Left renal cortex interstitium (tissue), 4 donors: ENCODE measurements at places on chromosomes 3 and 15. TPM values are rescaled to one million over a fixed set of nuclear protein-coding genes. Genes with fewer than 3 reads are reported as not detected.

DNA sequence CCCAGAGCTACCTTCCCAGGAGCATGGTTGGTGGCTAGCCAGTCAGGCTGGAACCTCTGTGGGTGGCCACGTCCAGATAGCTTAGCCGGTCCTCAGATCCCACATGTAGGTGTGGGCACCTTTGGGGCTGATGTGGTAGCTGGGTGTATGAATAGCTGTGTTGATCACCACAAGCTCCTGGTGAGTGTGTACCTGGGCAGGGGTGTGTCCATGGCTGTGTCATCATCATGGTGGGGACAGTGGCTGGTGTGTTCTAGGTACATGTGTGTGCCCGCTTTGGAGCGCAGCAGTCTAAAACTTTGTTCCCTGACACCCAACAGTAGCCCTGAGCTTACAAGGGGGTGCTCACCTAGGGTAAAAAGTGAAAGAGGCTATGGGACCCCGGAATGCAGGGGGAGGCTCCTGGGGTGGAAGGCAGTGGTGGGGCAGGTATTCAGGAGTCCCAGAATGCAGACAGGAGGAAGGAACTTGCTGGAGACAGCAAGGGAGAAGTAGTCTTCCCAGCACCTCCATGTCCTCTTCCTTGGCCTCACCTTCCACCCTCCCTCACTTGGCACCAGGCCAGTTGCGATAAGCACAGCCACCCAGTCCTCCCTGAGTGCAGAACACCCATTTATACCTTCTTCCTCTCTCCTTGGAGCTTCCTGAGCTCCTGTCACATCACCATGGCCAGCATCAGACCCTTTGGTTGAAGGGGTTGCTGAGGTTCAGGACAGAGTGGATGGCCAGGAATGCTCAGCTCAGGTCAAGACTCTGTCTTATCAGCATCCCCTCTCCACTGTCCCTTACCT, 1.2 kb downstream of the CISH start:
- DNase-seq, result no peak

GRCh38 chr3:143356839-143357238, 237.3 kb downstream of the CHST2 start:
- no peak for DNase-seq

DNA sequence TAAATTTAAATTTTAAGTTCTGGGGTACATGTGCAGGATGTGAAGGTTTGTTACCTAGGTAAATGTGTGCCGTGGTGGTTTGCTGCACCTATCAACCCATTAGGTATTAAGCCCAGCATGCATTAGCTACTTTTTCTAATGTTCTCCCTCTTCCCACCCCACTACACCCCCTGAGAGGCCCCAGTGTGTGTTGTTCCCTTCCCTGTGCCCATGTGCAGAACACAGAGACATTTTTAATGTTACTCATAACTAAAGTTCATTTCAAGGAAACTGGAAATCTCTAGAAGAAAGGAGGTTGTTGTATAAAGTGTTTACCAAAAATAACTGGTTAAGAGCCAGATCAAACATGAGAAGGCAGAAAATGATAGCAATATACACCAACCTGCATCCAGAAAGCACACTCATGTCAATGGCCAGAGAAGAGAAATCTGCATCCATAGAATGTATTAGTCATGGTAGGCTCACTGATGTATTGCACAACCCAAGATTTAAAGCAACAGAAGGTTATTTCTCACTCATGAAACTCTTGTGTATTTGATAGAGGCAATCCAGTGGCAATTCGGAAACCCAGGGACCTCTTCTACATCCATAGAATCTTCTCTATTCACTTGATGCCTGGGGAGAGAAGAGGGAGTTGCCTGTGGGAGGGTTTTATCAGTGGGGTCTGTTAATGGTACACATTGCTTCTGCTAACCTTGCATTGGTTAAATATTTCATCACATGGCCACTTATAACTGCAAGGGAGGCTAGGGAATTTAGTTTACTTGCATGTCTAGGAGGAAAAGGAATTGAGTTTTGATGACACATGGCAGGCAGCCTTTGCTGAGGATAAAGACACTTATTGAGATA, 321.9 kb upstream of the RASGRP1 start:
- DNase-seq, result no peak

GRCh38 chr3:125151442-125151817, 61.1 kb downstream of the SLC12A8 start:
- DNase-seq, result no peak

DNA sequence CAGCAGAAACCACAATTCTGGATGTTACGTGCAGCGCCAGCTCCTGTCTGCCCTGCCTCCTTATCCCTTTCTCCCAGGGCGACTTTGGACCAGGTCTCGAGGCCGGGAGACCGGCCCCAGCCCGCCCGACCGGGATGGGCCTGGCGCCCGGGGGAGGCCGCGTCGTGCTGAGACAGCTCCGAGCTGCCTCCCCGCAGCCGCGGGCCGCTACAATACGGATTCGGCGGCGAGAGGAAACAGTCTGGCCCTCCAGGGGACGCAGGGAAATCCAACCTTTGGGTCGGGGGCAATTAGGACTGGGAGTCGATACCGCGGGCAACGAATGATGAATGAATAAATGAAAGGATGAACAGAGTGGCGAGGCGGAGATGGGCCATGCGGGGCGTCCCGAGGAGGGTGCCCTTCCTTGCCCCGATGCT, 537 bp downstream of the GRAMD2A start:
- no peak for DNase-seq

GRCh38 chr3:158710601-158711000, 21.7 kb downstream of the RARRES1 start:
- no peak for DNase-seq

DNA sequence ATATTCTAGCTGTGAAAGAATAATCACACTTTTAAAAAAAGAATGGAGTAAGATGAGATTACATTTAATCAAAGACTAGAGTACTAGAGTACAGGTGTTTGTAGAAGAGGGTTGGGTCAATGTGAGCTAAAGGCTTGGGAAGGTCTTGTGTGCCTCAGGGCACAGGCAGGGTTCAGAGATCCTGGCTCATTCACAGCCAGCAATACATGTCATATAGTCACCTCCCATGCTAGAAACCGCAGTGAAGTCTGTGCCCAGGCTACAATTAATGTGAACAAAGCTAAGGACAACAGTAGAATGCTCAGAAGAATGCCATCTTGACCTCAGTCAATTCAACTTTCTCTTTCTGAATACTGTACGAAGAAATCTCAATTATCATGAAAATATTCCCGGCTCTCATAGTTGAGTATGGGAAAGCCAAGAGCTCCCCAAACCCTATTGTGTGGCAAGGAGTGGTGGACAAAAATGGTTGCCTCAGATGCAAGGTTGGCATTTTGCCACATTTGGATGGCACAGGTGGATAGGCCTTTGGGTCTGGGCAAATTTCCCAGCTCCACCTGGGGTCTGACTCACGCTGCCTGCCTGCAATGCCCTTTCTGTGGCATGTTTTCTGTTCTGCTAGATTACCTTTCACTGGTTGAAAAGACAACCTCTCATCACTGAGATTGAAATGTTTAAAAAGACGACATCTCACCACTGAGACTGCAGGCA, 70.2 kb downstream of the NMD3 start:
- DNase-seq, result no peak

DNA sequence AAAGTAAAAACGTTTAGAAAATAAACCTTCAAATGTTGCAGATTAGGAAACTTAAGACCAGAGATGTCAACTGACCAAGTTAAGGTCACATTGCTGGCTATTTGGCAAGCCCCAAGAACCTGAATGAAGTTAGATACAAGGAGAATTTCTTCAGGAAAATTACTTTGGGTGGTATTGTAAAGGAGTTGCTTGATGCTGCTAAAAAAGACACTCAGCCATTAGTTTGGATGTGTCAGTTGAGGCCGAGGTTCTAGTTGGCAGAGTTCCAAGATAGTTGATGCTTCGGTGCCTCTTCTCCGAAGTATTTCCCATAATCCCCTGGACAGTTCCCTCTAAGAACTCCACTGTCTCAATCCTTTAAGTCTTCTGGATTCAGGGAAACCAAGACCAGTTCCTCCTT, 24.3 kb downstream of the SIAH2 start:
- DNase-seq, result no peak

DNA sequence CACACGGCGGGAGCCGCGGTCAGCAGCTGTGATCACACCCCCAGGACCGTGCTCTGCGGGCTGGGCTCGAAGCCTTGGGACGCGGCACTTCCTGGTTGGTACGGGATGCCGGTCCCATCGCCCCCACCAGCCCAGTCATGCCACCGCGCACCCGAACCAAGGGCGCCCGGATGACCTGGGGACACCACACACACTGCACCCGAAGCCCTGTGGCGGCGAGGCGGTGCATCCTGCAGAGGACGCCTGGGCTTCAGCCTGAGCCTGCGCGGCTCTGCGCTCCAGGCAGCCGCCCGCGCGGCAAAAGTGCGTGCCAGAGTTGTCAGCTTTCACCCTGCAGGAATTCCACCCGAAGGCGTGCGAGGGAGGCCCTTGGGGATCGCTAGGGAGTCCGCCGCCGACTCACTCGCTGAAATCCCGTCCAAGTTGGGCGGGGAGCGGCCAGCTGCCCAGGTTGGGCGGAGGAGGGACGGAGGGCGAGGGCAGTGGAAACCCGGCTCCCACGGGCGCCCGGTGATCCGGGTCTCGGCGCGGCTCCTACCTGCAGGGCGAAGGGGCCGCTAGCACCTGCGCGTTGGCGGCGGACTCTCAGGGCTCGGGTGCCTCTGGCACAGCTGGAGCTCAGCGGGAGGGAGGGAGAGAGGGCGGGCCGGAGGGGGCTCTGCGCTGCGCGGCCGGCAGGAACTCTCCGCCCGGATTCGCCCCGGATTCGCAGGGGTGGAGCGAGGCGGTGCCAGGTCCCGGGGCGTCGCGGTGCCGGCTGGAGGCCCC, at the start of gene PLD1:
TSS of gene PLD1 (minus strand) at position 623 of the 768 bp plus-strand sequence. CDS start 72,432 bp downstream, outside the sequence.
- DNase-seq, result peak; percentile 62

DNA sequence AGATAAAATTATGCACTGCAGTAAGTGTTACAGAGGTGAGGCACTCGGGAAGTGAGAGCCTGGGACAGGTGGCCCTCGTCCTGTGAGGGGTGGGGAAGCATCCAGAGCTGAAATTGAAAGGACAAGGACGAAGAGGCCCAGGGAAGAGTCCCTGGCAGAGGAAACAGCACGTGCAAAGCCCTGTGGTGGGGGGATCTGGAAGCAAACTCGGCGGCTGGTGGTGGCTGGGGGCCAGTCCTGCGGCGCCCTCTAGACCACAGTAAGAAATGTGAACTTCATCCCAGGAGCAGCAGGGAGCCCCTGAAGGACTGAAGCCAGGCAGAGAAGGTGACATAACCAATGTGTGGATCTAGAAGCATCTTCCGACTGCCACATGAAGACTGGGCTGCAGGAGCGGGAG, 42.8 kb downstream of the GRIP2 start:
- DNase-seq, result no peak

- no peak for DNase-seq
These were observed 133.4 kb upstream of the UBE3A start for GRCh38 chr15:25572191-25572590.

DNA sequence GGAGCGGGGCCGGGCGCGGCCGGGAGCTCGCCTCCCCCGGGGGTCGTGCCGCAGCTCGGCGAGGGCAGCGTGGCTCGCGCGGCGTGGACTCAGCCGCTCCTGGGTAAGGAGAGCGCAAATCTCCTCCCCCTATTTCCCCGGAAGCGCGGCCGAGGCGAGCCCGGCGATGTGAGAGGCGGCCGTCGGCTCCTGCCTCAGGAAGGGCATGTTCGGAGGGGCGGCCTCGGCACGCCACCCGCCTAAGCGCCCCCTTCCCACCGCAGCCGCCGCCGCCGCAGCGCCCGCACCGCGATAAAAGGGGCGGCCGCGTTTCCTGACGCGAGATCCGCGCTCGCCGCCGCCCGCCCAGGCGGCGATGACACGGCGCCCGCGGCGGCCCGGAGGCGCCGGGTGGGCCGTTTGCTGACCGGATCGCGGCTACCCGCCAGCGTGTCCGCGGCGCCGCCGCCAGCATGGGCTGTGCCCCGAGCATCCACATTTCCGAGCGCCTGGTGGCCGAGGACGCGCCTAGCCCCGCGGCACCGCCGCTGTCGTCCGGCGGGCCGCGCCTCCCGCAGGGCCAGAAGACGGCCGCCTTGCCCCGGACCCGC, at the start of gene PDE8A:
TSS of gene PDE8A (plus strand) at position 146 of the 590 bp plus-strand sequence. CDS start at position 453, 307 bp downstream.
- DNase-seq, result no peak

DNA sequence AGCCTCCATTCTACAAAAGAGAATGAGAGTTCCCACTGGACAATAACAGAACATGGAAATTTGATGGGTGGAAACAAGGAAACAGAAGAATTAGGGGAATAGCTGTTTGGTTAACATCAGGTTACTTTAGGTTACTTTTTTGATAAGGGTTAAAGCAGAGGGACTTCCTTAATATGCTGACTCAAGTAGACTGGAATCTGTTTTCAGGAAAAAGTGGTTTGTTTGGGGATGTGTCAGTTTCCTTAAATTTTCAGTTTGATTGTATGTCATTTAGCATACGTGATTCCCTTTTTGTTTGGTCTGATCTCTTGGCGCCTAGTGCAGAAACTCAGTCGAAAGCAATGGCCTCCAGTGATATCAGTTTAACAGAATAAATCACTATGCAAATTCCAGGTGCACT, 411.8 kb upstream of the GRM7 start:
- no peak for DNase-seq

DNA sequence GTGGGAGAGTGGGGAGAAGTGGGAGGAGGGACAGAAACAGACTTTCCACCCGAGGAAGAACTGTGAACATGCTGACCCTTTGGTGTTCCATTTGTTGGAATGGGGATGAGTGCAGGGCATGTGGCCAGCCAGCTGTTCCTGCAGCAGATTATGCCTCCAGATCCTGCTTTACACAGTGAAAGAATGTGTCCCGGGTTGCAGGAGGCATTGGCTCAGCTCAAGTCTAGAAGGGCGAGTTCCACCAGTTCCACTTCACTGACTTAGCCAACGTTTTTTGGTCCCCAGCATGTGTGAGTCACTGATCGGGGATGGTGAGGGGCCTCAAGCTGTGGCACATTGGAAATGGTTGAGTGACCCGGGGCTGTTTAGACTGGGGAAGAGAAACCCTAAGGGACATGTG, 307.0 kb upstream of the ROPN1 start:
- no peak for DNase-seq

The VPS13C gene
- polyA plus RNA-seq, result 46.5 TPM

The KLHL40 gene
- polyA plus RNA-seq, result not detected

The IL17RD gene
- polyA plus RNA-seq, result 43.1 TPM

The HRG gene
- 1.8 TPM for polyA plus RNA-seq

The CELSR3 gene
- polyA plus RNA-seq, result 0.89 TPM

The ZNF35 gene
- 12.3 TPM for polyA plus RNA-seq

The OXSR1 gene
- 40.0 TPM for polyA plus RNA-seq

The SCN11A gene
- 0.62 TPM for polyA plus RNA-seq

The RBP2 gene
- 0.44 TPM for polyA plus RNA-seq
